ENCODE measurements at places on chromosomes 3 and 15. TPM values are rescaled to one million over a fixed set of nuclear protein-coding genes. Genes with fewer than 3 reads are reported as not detected.

Gene TTLL13
- 0.13 TPM for polyA plus RNA-seq

Gene GREM1
- polyA plus RNA-seq = not detected

Gene ANO10
- 6.5 TPM for polyA plus RNA-seq

Gene GPR156
- polyA plus RNA-seq = not detected

DNA sequence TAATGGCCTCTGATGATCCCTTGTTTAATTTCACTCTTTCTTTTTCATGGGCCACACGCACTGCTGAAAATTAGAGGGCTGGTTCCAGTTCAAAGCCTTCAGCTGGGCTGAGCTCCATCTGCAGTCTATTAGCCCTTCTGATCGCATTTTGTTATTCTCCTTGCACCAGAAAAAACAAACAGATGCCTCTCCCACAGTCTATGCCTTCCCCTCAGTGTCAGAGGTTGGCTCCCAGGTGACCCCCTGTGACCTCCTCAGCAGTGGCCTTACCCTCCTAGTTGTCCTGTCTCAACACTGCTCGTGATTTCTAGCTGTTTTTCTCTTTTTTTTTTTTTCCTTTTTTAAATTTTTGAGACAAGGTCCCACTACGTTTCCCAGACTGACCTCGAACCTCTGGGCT lies 77.1 kb upstream of the PRTG start:
- no peak overlapping the region for H3K4me3 ChIP-seq
- no peaks in the 10 kb centered on the region for H3K27me3 ChIP-seq
- H3K27ac ChIP-seq = no peak overlapping the region

DNA sequence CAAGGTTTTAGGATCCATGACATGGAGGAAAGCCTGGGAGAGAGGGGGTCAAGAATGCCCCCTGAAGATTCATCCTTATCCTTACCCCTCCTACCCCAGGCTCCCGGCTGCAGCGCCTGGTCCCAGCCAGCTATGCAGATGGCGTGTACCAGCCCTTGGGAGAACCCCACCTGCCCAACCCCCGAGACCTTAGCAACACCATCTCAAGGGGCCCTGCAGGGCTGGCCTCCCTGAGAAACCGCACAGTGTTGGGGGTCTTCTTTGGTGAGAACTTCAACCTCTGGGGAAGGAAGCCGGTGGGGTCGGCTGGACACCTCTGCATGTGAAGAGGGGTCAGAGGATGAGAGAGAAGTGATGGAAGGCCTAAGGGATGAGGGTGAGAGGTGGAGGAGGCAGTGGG lies 4.3 kb downstream of the DUOX1 start:
- DNase-seq = no peak
- H3K4me3 ChIP-seq = no peak overlapping the region
- peaks cover 31% of the 10 kb centered on the region for H3K27me3 ChIP-seq
- H3K36me3 ChIP-seq = no peaks in the 10 kb centered on the region

DNA sequence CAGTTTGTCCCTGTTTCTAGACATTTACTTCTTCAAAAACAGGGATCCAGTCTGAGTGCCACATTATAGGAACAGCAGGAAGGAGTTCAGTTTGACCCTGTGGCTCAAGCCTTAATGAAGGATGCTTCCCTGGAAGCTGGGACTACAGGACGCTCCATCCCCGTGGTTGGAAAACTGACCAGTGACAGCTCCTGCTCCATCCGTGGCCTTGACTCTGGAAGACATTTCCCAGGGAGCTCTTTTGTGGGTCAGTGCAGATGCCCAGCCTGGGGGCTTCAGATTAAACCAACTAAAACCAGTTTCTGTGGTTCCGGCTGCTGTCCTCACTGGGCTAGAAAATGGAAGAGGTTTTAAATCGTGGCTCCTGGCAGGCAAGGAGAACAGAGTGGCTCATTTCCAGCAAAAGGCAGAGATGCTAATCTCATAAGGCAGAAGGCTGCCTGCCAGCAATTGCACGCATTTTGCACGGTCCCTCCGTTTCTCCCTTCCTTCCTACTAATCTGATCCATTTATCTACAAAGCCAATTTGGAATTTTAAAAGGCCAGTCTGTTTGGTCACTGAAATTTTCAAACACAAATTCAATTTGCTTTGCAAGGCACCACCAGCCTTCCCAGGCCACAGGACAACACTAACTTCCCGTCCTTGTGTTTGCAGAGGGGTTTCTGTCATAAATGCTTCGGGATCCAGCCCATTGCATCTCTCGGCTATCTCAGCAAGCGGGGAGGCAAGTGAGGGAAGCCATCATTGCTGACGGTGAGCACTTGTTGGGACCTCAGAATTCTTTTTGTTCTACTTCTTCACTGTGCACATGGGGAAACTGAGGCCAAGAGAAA lies 6.2 kb upstream of the SSUH2 start:
- DNase-seq = no peak
- H3K4me1 ChIP-seq = no peaks in the 10 kb centered on the region
- no peaks in the 10 kb centered on the region for H3K27me3 ChIP-seq

DNA sequence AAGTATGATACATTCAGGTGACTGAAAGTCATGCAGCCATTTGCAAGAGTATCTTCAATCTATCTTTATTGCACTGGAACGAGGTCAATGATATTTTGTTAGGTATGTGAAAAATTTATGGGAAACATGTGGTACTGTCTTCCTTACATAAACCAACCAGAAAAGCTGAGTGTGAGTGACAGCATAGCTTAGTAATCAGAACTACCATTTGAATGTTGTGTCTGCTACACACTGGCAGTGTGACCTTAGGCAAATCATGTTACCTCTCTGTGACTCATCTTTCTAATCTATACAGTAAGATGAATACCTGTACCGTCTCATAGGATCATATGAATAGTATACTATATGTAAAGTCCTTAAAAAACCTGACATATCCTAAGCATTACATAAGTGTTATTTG lies 337.9 kb upstream of the IL12A start:
- DNase-seq = no peak
- no peak overlapping the region for H3K27ac ChIP-seq
- H3K27me3 ChIP-seq = no peaks in the 10 kb centered on the region
- H3K4me3 ChIP-seq = no peak overlapping the region

- H3K4me3 ChIP-seq = no peak overlapping the region
- H3K27me3 ChIP-seq = no peaks in the 10 kb centered on the region
- H3K4me1 ChIP-seq = peaks cover 4% of the 10 kb centered on the region
- DNase-seq = no peak
- no peak overlapping the region for H3K27ac ChIP-seq
- peaks cover 60% of the 10 kb centered on the region for H3K36me3 ChIP-seq
Measured at GRCh38 chr3:122530164-122530563, 15.4 kb upstream of the KPNA1 start.

- H3K4me3 ChIP-seq = no peak overlapping the region
- H3K4me1 ChIP-seq = peaks cover 6% of the 10 kb centered on the region
- DNase-seq = no peak
- no peaks in the 10 kb centered on the region for H3K36me3 ChIP-seq
- H3K27me3 ChIP-seq = peaks cover 10% of the 10 kb centered on the region
Measured at GRCh38 chr15:89429023-89429422, 67.4 kb downstream of the RHCG start.

GRCh38 chr15:33309602-33310276 lies 1.0 kb upstream of the RYR3 start:
- no peaks in the 10 kb centered on the region for H3K36me3 ChIP-seq
- DNase-seq = no peak
- H3K4me1 ChIP-seq = no peaks in the 10 kb centered on the region
- H3K4me3 ChIP-seq = no peak overlapping the region
- H3K27me3 ChIP-seq = peaks cover 23% of the 10 kb centered on the region

DNA sequence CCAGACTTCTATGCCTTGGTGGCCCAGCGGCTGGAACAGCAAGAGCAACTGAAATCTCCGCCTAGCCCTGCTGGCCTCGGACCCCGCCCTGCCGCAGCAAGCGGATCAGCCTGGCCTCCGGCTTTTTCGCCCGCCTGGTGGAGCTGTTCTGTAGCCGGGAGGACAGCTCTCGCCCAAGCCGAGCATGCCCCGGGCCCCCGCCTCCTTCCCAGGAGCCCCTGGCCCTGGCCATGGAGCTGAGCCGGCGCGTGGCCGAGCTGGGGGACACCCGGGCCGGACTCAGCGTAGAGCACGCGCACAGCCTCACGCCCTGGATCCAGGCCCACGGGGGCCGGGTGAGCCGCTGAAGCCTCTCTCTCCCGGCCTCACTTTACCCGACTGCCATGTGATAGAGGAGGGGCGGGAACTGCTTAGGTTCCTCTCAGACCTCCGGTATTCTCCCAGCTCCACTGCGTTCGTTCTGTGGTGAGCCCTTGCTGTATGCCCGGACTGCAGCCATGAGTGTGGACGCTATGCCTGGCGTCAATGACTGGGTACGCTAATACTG lies 24.1 kb upstream of the MRPL3 start:
- DNase-seq = no peak
- H3K27me3 ChIP-seq = peaks cover 18% of the 10 kb centered on the region
- H3K36me3 ChIP-seq = no peaks in the 10 kb centered on the region
- H3K4me1 ChIP-seq = no peaks in the 10 kb centered on the region
